ENCODE measurements at places on chromosomes 5 and 9.

DNA sequence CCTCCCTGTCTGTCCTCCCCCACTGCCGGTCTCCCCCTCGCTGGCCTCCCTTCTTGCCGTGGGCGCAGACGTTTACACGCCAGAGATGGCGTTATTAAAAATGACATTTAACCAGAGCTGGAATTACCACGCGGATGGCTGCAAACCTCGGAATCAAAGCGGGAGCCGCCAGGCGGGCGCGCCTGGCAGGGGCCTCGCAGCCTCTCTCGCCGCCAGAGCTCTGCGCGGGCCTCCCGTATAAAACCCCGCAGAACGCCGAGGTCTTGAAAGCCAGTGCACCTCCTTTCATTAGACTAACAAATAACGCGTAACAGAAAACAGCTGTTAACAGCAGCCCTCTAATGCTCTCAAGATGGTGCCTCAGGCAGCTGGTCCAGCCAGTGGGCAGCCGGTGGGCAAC lies 10.2 kb downstream of the PRRX2 start:
- no peak overlapping the region for H3K27ac ChIP-seq
- DNase-seq, result no peak
- H3K27me3 ChIP-seq, result peaks cover 29% of the 10 kb centered on the region
- H3K4me3 ChIP-seq, result no peak overlapping the region
- no peaks in the 10 kb centered on the region for H3K4me1 ChIP-seq

GRCh38 chr5:168602517-168602916 lies 23.3 kb upstream of the PANK3 start:
- no peak for DNase-seq
- no peaks in the 10 kb centered on the region for H3K4me1 ChIP-seq
- no peak overlapping the region for H3K27ac ChIP-seq
- no peaks in the 10 kb centered on the region for H3K36me3 ChIP-seq
- peaks cover 3% of the 10 kb centered on the region for H3K27me3 ChIP-seq

- no peaks in the 10 kb centered on the region for H3K27me3 ChIP-seq
- H3K27ac ChIP-seq, result peak overlapping the region; percentile 98
- no peak for DNase-seq
- no peak overlapping the region for H3K4me3 ChIP-seq
- H3K36me3 ChIP-seq, result peaks cover 28% of the 10 kb centered on the region
Observed at GRCh38 chr5:140553657-140554056, 3.6 kb downstream of the SRA1 start.

GRCh38 chr9:134778841-134779411 lies 101.7 kb upstream of the FCN2 start:
- H3K36me3 ChIP-seq, result peaks cover 34% of the 10 kb centered on the region
- no peak overlapping the region for H3K27ac ChIP-seq
- H3K27me3 ChIP-seq, result no peaks in the 10 kb centered on the region
- peaks cover 26% of the 10 kb centered on the region for H3K4me1 ChIP-seq
- peak; percentile 60 for DNase-seq

- no peak for DNase-seq
- H3K27ac ChIP-seq, result peak overlapping the region; percentile 69
- H3K27me3 ChIP-seq, result no peaks in the 10 kb centered on the region
- no peak overlapping the region for H3K4me3 ChIP-seq
Observed at GRCh38 chr9:4937446-4937845, 47.6 kb upstream of the JAK2 start.

DNA sequence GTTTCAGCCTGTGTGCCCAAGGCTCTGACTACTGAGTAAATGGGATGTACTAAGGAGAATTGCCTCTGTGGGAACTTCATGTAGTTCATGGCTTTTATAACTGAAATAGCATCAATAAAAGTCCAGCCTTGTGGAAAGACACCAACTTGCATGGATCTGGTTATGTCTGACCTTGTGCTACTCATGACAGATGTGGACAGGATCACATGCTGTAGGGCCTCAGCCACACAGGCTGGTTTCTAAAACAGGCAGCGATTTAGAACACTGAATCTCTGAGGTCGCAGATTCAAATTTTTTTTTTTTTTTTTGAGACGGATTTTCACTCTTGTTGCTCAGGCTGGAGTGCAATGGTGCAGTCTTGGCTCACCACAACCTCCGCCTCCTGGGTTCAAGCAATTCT lies 66.5 kb upstream of the SPIN1 start:
- no peak for DNase-seq
- no peak overlapping the region for H3K27ac ChIP-seq
- no peaks in the 10 kb centered on the region for H3K27me3 ChIP-seq
- H3K4me1 ChIP-seq, result peaks cover 14% of the 10 kb centered on the region

GRCh38 chr9:111016426-111017045 lies 21.7 kb downstream of the LPAR1 start:
- H3K27me3 ChIP-seq, result no peaks in the 10 kb centered on the region
- no peak overlapping the region for H3K27ac ChIP-seq
- H3K4me1 ChIP-seq, result no peaks in the 10 kb centered on the region
- H3K4me3 ChIP-seq, result no peak overlapping the region

- H3K27ac ChIP-seq, result no peak overlapping the region
- no peaks in the 10 kb centered on the region for H3K27me3 ChIP-seq
- H3K36me3 ChIP-seq, result no peaks in the 10 kb centered on the region
- DNase-seq, result no peak
- H3K4me3 ChIP-seq, result no peak overlapping the region
- H3K4me1 ChIP-seq, result no peaks in the 10 kb centered on the region
Observed at GRCh38 chr5:79837761-79838551, 148.3 kb downstream of the CMYA5 start.

DNA sequence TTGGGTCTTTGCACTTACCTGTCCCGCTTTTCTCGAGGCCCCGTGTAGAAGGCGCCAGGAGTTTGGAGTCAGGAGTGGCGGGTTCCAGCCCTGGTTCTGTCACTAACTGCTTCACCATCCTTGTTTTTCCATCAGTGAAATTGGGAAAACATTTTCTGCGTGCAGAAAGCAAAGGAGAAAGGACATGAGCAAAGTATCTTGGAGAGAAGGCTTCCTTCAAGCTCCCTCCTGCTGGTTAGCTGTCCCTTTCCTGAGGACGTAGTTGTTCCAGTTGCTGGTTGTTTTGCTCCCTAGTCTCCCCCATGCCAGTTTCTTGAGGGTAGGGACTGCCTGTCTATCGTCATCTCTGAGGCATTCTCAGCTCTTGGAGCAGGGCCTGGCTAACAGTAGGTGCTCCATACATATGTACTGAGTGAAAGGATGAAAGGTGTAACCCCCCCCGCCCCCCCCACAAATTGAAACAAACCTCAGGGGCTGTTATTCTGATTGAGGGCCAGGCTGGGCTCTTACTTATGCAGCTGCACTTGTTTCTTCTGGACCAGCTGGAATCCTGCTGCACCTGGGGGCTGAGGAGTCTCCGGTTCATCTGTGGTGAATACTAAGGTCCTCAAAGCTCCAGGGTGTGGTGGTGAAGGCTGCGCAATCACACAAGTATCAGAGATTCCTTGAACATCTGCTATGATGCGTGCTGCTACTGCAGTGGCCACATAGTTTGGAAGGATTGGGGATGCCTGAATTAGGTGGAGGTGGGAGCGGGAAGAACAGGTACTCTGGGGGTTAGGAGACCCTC lies 1.0 kb downstream of the SMIM3 start:
- no peaks in the 10 kb centered on the region for H3K36me3 ChIP-seq
- peak overlapping the region; percentile 93 for H3K27ac ChIP-seq
- H3K27me3 ChIP-seq, result no peaks in the 10 kb centered on the region
- no peak for DNase-seq
- H3K4me3 ChIP-seq, result peak overlapping the region; percentile 79
- peaks cover 56% of the 10 kb centered on the region for H3K4me1 ChIP-seq

GRCh38 chr9:130921300-130921988 lies 17.6 kb downstream of the FIBCD1 start:
- no peaks in the 10 kb centered on the region for H3K4me1 ChIP-seq
- H3K36me3 ChIP-seq, result no peaks in the 10 kb centered on the region
- no peak for DNase-seq
- peaks cover 33% of the 10 kb centered on the region for H3K27me3 ChIP-seq
- H3K27ac ChIP-seq, result no peak overlapping the region
- H3K4me3 ChIP-seq, result no peak overlapping the region

- H3K27me3 ChIP-seq, result no peaks in the 10 kb centered on the region
- H3K36me3 ChIP-seq, result no peaks in the 10 kb centered on the region
- no peak overlapping the region for H3K4me3 ChIP-seq
- no peak overlapping the region for H3K27ac ChIP-seq
- DNase-seq, result no peak
Observed at GRCh38 chr5:73917433-73917832, 291.4 kb downstream of the ARHGEF28 start.

GRCh38 chr5:10222326-10222725 lies 27.4 kb downstream of the ATPSCKMT start:
- H3K27ac ChIP-seq, result no peak overlapping the region
- H3K4me1 ChIP-seq, result no peaks in the 10 kb centered on the region
- no peak overlapping the region for H3K4me3 ChIP-seq
- no peaks in the 10 kb centered on the region for H3K36me3 ChIP-seq
- H3K27me3 ChIP-seq, result no peaks in the 10 kb centered on the region

- no peak for DNase-seq
- no peak overlapping the region for H3K4me3 ChIP-seq
- H3K27ac ChIP-seq, result no peak overlapping the region
- H3K27me3 ChIP-seq, result no peaks in the 10 kb centered on the region
Observed at GRCh38 chr5:117779171-117779570, 1204.5 kb upstream of the SEMA6A start.

GRCh38 chr5:171661143-171661542 lies 124.5 kb upstream of the SMIM23 start:
- DNase-seq, result no peak
- no peak overlapping the region for H3K27ac ChIP-seq
- peaks cover 18% of the 10 kb centered on the region for H3K4me1 ChIP-seq
- H3K36me3 ChIP-seq, result no peaks in the 10 kb centered on the region
- no peak overlapping the region for H3K4me3 ChIP-seq

- H3K4me3 ChIP-seq, result no peak overlapping the region
- no peak for DNase-seq
- H3K36me3 ChIP-seq, result no peaks in the 10 kb centered on the region
- H3K27ac ChIP-seq, result no peak overlapping the region
- peaks cover 11% of the 10 kb centered on the region for H3K27me3 ChIP-seq
Observed at GRCh38 chr5:135156715-135157404, 122.8 kb upstream of the PITX1 start.

DNA sequence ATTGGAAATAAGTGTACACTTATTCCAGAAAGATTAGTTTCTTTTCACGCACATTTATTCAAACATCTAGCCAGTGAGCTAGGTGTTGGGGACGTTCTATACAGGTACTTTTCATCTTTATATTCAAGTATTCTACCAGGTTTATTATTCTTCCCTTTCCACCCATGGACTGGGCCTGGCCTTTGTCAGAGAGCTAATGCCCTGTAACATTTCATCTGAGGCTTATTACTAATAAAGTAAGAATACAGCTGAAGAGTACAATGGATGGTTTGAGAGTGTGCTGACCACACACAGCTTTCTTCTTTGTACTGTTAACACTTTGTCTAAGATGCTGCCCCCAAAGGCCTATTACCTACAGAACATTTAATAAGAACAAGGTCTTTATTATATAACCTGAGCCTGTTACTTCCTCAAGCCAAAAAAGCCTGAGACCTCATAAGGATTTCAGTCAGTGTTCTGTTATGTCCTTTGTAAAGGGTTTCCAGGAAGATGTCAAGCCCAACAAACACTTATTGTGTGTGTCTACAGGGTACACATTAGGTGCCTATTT lies 93.5 kb downstream of the ZNF608 start:
- no peaks in the 10 kb centered on the region for H3K36me3 ChIP-seq
- no peaks in the 10 kb centered on the region for H3K27me3 ChIP-seq
- no peak for DNase-seq
- H3K27ac ChIP-seq, result no peak overlapping the region

DNA sequence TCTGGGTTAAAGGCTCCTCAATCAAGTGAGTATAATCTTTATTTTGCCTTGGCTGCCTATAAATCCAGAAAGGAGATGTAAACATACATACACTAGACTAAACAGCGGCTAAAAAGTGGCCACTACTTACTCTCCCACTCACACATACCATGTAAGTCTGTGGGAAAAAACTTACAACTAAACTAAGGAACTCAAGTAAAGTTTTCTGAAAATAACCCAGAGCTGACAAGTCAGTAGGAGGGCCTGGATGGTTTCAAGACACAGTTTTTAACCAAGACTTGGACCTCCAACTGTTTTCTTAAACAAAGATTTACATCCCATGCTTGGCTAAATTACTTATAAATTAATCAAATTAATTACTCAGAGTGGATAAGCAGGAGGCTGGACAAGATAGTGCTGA lies 64.5 kb downstream of the CEP120 start:
- H3K27ac ChIP-seq, result no peak overlapping the region
- DNase-seq, result no peak
- no peak overlapping the region for H3K4me3 ChIP-seq
- no peaks in the 10 kb centered on the region for H3K27me3 ChIP-seq
- H3K4me1 ChIP-seq, result no peaks in the 10 kb centered on the region

DNA sequence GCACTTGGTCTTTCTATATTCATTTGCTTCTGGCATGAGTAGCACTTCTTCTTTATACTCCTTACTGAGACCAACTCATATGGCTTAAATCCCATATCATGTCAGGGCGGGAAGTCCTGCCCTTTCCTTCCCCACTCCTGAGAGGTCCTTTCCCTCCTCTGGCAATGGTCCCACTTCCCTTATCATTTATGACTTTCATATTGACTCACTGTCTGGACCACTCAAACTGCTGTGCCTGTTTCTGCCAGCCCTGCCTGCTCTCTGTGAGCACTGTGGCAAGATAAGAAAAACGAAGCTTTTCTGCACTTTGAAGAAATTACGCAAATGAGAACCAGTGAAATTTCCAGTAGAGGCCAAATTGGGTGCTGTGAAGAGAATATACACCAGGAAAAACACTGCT lies 58.1 kb downstream of the ZNF474 start:
- no peaks in the 10 kb centered on the region for H3K36me3 ChIP-seq
- no peak overlapping the region for H3K4me3 ChIP-seq
- H3K4me1 ChIP-seq, result peaks cover 15% of the 10 kb centered on the region
- no peaks in the 10 kb centered on the region for H3K27me3 ChIP-seq

DNA sequence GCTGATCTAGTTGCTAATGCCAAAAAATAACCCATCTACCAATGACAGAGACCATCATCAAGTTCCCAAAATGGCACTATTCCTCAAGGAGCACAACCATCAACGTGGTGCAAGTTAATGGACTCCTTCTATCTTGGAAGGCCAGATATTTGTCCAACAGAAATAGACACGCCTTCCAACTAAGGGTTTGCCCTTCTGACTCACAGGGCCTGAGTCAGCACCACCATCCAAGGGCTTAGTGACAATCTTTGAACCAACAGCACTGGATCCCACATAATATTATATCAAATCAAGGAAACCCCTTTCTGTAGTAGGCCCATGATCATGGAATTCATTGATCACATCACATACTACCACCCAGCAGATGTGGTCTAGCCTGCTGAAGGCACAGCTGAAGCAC lies 84.3 kb downstream of the MED27 start:
- H3K4me1 ChIP-seq, result no peaks in the 10 kb centered on the region
- no peak overlapping the region for H3K4me3 ChIP-seq
- DNase-seq, result no peak
- no peaks in the 10 kb centered on the region for H3K36me3 ChIP-seq

GRCh38 chr9:97668485-97668884 lies 28.7 kb downstream of the XPA start:
- no peaks in the 10 kb centered on the region for H3K4me1 ChIP-seq
- H3K27ac ChIP-seq, result no peak overlapping the region
- no peak for DNase-seq
- H3K36me3 ChIP-seq, result peaks cover 100% of the 10 kb centered on the region
- H3K4me3 ChIP-seq, result no peak overlapping the region
- H3K27me3 ChIP-seq, result no peaks in the 10 kb centered on the region

GRCh38 chr5:74433896-74434829 lies 206.4 kb downstream of the ENC1 start:
- H3K27me3 ChIP-seq, result no peaks in the 10 kb centered on the region
- peaks cover 8% of the 10 kb centered on the region for H3K4me1 ChIP-seq
- peak overlapping the region; percentile 1 for H3K4me3 ChIP-seq
- peak; percentile 19 for DNase-seq
